Bladder microvascular endothelial cell (primary cell): ENCODE measurements at places on chromosomes 2 and 18. TPM values are rescaled to one million over a fixed set of nuclear protein-coding genes. Genes with fewer than 3 reads are reported as not detected.

MEP1B gene
- total RNA-seq = 0.25 TPM in 1 of 2 replicates, not detected in the other

ANO7 gene
- total RNA-seq = 0.32 and 0.76 TPM in 2 replicates

OSR1 gene
- total RNA-seq = under 0.01 and 0.69 TPM in 2 replicates

TUBA4B gene
- total RNA-seq = not detected in 2 replicates

HAAO gene
- 0.16 TPM in 1 of 2 replicates, not detected in the other for total RNA-seq

C2orf66 gene
- total RNA-seq = 0.06 TPM in 1 of 2 replicates, not detected in the other
